ENCODE measurements at places on chromosomes 5 and 9.

GRCh38 chr5:176658007-176658599 lies 10.8 kb downstream of the TSPAN17 start:
- DNase-seq: peak; percentile 15

DNA sequence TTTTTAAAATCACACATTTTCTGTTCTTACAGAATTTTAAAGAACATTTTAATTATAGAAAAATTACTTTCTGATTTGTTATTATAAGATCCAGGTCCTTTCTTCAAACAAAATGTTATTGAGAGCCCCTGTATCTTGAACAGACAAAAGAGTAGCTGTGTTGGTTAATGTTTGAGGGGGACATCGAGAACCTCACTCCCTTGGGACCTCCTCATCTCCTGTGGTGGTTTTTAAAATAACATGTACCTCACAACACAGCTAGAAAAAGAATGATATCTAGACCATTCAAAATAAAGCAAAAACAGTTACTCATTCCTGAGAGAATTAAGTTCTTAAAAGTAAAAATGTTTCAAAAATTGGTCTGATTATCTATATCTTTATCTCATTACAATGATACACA lies 54.7 kb downstream of the VCAN start:
- no peak for DNase-seq

DNA sequence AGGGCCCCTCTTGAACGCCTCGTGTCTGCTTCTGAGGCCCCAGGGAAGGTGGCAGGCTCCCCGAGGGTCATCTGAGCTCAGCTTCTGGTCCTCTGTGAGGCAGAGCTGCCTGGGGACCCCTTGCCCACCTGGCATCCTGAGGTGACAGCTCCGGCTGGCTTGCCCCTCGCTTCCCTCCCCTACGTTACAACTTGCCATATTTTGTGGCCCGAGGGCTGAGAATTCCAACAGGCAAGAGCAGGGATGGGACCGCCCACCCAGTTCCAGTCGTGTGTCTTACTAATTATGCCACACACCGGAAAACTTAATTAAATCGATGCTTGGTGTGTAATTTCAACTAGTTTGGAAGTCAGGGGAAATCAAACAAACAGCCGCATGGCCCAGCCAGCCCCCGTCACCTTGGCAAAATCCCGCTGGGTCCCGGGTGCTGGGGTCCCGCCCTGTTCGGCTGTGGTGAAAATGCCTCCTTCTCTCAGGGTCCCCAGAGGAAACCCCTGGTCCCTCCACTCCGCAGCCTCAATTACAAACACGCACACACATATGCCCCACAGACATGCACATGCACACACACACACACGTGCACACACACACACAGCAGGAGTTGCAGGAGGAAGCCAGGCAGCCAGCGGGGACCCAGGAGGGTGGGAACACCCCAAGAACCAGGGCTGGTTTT lies 221.0 kb upstream of the IER5L start:
- no peak for DNase-seq

DNA sequence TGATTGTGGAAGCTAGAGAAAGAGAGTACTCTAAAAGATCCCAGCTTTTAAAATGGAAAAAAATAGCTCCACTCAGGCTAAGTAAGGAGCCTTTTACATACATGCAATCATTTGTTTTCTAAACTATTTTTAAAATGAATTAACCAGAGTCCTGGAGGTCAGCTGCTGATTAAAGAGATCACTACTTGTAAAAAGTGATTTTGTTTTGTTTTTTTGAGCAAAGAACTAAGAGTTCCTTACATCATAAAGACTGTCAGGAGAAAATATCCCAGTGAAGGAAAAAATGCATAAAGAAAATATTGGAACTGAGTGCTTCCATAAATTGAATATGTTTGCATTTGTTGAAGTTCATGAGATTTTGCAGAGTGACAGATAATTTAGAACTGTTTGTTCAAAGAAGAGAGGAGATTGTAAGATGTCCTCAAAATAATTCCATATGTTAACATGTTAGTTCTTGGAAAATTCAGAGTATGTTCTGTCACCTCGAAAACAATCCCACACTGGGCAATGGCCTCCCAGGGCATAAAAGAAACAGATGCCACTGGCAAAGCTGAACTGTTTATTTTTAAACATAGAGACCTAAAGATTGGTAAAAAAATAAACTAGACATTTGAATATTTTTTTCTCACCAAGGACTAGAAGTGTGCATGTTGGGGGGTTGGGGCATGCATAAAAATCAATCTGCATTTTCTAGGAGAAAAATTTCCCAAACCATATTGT lies 264.7 kb downstream of the NPR3 start:
- no peak for DNase-seq

DNA sequence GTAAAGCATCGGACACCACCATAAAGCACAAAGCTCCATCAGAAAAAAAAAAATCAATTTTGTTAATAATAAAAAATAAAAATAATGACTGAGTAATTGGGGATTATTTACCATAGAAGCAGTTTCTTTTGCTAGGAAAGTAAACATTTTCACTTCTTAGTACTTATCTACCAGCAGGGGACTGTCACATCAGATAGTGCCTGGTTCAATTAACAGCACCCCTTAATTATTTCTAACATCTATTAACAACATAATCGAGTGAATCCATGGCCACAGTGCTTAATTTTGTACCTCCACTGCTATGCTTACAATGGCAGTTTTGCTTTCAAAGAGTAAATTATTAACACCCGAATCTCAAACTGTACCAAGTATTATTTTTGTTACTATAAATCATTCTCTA lies 221.7 kb downstream of the SMARCA2 start:
- DNase-seq: no peak

DNA sequence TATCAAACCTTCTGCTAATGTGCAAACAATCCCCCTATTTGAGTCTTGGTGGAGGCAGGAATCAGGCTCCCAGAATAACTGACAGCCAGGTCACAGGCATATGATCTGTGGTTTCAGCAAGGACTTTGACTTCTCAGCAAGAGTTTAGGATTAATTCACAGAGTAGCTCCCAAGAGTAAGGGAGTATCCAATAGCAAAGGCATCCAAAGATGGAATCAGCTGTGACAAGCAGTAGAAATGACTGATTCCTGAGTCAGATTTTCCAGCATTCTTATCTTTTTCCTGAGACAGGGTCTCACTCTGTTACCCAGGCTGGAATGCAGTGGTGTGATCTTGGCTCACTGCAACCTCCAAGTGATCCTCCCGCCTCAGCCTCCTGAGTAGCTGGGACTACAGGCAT lies 108.3 kb downstream of the EPB41L4A start:
- DNase-seq: no peak

GRCh38 chr5:132053483-132053882 lies 7.0 kb upstream of the IL3 start:
- no peak for DNase-seq

DNA sequence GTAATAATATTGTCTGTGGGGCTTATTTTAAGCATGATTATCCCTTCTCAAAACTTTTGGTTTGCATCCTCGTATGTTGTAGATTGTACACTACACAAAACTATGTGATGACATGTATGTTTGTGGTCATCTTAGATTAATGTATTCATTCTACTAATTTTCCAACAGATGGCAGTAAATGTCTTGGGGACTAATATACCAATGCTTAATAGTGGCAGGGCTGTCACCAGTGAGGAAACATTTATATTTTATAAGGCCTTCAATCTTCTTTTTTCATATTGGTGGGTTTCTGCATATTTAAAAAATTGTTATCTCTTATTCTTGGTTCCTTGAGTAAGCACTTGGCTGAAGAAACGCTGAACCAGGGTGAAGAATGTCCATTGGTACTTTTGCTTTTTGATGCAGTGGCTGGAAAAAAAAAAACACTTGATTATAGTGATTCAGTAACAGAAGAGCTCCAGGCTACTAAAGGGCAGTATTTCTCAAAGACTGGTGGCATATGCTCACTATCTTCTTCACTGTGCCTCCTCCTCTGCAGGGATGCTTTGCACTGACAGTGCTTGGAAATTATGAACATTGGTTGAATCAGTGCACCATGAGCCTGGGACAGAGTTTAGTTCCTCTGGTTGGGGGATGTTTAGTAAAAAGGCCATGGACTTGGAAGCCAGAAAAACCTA lies 530.3 kb downstream of the RASEF start:
- DNase-seq: no peak

- DNase-seq: no peak
Observed at GRCh38 chr5:58462623-58463230, 2.8 kb upstream of the PLK2 start.

DNA sequence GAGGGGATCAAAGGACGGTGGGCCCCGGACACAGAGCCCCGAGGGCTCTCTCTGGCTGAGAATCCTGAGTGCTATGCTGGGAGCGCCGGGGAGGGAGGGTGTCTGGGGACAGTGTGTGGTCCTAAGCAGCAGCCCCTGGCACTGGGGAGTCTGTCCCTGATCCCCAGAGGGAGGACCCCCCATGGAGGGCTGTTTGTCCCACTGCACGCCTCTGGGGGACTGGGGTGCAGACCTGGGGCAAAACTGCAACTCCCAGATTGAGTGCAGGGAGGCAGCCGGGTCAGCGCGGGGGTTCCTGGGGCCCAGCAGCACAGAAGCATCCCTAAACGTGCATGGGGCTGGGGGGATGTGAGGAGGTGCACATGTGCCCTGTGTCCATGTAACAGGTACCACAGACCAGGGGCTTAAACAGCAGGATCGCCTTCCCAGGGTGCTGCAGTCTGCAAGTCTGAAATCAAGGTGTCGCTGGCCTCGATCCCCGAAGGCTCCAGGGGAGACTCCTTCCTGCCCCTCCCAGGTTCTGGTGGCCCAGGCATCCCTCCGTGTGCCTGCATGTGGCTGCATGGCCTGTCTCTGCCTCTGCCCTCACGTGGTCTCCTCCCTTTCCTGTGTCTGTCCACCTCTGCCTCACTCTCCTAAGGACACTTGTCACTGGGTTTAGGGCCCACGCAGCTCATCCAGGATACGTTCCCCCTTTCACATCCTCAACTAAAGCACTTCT lies 35.9 kb upstream of the IRX4 start:
- DNase-seq: no peak

DNA sequence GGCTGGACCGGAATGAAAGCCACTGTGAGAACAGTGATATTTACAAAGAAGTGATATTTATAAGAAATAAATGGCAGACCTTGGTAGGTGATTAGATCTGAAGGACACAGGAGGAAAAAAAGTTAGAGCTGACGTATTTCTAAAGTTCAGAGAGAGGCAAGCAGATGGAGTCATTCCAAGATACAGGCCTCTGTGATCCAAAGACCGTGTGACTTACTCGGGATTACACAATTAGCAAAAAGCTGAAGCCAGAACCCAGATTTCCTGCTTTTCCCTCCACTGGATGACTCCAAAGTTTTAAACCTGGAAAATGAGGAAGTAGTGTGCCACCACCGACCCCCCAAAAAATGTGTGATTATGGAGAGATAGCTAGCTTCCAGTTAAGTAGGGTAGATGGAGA lies 3.1 kb upstream of the DOCK8 start:
- no peak for DNase-seq

DNA sequence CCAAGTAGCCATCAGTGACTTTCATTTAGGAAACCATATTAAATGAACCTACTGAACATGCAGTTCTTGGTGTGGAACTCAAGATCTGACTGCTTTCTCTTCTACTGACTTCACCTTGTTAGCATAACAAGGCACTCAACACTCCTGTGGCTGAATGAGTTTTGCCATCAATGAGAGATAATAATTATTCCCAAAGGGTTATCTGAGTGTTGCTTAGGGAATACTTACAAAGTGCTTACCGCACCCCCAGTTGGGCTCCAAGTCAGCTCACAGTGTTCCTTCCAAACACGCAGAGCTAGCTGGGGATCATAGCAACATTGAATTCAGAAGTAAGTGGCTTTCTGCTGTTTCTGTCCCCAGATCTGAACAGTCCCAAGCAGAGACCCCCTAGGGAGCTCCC lies 182.9 kb downstream of the SREK1 start:
- DNase-seq: no peak

- no peak for DNase-seq
Observed at GRCh38 chr9:89438194-89438593, 59.7 kb downstream of the SEMA4D start.

DNA sequence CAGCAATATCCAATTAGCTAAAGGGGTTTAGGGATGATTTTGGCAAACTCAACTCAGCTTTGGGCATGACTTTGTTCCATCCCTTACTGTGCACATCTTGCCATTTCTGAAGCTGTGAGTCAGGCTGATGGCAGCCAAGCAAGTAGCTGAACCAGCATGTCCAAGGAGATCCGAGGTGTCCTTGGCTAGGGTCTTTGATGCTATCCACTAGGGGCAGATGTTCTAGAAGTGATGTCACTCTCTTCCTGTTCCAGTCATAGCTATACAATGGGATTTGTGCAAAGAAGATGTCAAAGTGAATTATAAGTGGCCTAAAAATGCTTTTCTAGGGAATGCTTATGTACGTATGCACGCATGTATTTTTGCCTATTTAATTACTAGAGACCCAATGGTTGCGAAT lies 160.8 kb upstream of the PAPPA start:
- DNase-seq: no peak

GRCh38 chr5:162248107-162248713 lies 180.6 kb downstream of the GABRG2 start:
- no peak for DNase-seq

GRCh38 chr9:74125941-74126340 lies 371.2 kb upstream of the RORB start:
- no peak for DNase-seq

- no peak for DNase-seq
Observed at GRCh38 chr5:113105693-113106280, 129.2 kb downstream of the DCP2 start.

- DNase-seq: no peak
Observed at GRCh38 chr5:147956064-147956841, 49.9 kb upstream of the C5orf46 start.

GRCh38 chr5:146042628-146043279 lies 62.6 kb downstream of the PLAC8L1 start:
- DNase-seq: no peak

DNA sequence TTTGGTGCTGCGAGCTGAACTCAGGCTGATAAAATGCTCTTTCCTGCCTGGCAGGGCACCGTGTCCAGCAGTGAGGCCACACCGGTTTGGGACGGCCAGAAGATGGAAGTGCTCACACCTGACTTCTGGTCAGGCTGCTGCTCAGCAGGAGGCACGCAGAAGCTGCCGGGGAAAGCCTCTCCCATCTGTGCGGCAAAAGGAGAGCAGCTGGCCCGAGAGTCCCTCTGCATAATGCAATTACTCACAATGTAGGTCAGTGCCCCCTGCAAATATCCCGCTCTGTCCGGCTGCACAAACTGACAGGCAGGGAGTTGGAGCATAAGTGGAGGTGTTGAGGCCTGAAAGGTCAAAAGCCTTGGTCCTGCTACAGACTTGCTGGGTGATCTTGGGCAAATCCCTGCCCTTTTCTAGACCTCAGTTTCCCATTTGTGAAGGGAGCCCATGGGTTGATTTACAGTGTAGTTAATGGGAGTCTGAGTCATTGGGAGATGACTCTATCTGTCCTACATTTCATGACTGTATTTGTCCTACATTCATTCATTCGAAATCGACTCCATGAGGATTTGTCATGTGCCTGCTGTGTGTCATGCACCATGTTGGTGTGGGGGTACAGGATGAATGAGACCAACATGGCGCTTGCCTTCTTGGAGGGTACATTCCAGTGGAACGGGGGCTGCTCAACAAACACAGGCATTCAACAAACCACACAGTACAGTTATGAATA lies 61.8 kb upstream of the TBC1D2 start:
- no peak for DNase-seq
